ENCODE measurements at places on chromosomes 12 and 14.

GRCh38 chr12:92690601-92691000, 12.2 kb upstream of the PLEKHG7 start:
- no peaks in the 10 kb centered on the region for H3K36me3 ChIP-seq
- H3K27ac ChIP-seq, result no peak overlapping the region
- H3K4me1 ChIP-seq, result no peaks in the 10 kb centered on the region
- H3K4me3 ChIP-seq, result no peak overlapping the region
- no peak for DNase-seq
- H3K27me3 ChIP-seq, result peaks cover 3% of the 10 kb centered on the region

- no peak overlapping the region for H3K27ac ChIP-seq
- no peak for DNase-seq
- H3K4me1 ChIP-seq, result peaks cover 21% of the 10 kb centered on the region
- H3K36me3 ChIP-seq, result no peaks in the 10 kb centered on the region
These were observed 16.1 kb downstream of the TAMALIN start for GRCh38 chr12:52022841-52023181.

DNA sequence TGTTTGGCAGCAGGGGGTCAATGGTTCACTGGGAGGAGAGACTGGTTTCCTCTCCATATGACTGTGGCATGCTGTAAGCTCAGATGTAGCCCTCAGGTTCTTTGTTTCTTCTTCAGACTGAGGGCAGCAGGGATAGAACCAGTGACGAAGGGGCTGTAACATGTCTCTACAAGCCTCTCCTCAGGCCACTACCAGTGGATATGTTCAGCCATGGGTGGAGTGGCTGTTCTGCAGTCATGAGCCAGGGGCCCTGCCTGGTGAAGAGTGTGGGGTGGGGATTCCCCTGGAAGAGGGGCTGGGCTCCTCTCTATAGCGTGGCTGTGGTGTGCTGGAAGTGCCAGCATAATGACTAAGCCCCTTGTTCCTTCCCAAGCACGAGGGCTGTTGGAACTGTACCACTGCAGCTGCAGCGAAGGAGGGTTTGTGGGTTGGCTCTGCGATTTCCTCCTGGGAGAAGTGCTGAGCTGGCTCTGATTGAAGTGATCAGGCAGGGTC, 55.8 kb downstream of the CMAS start:
- H3K4me3 ChIP-seq, result no peak overlapping the region
- H3K36me3 ChIP-seq, result no peaks in the 10 kb centered on the region
- H3K27me3 ChIP-seq, result no peaks in the 10 kb centered on the region
- no peak overlapping the region for H3K27ac ChIP-seq
- no peak for DNase-seq
- H3K4me1 ChIP-seq, result peaks cover 2% of the 10 kb centered on the region

- H3K4me1 ChIP-seq, result no peaks in the 10 kb centered on the region
- no peak for DNase-seq
- H3K36me3 ChIP-seq, result no peaks in the 10 kb centered on the region
- no peak overlapping the region for H3K27ac ChIP-seq
These were observed 271.4 kb downstream of the NAV3 start for GRCh38 chr12:78101946-78102635.

GRCh38 chr12:27474344-27474743, 27.8 kb downstream of the SMCO2 start:
- DNase-seq, result no peak
- no peak overlapping the region for H3K27ac ChIP-seq
- no peaks in the 10 kb centered on the region for H3K4me1 ChIP-seq
- no peaks in the 10 kb centered on the region for H3K36me3 ChIP-seq
- H3K4me3 ChIP-seq, result no peak overlapping the region

- no peak overlapping the region for H3K4me3 ChIP-seq
- H3K36me3 ChIP-seq, result no peaks in the 10 kb centered on the region
- H3K27ac ChIP-seq, result no peak overlapping the region
- DNase-seq, result no peak
- no peaks in the 10 kb centered on the region for H3K4me1 ChIP-seq
- H3K27me3 ChIP-seq, result no peaks in the 10 kb centered on the region
These were observed 196.5 kb downstream of the STXBP6 start for GRCh38 chr14:24853446-24853845.

- no peaks in the 10 kb centered on the region for H3K27me3 ChIP-seq
- H3K4me3 ChIP-seq, result 0 out of 2 replicates have a peak overlapping the region, but pooled peaks have one; percentile 18
- peak; percentile 89 for DNase-seq
These were observed 129.3 kb upstream of the RAP1B start for GRCh38 chr12:68481181-68481941.

DNA sequence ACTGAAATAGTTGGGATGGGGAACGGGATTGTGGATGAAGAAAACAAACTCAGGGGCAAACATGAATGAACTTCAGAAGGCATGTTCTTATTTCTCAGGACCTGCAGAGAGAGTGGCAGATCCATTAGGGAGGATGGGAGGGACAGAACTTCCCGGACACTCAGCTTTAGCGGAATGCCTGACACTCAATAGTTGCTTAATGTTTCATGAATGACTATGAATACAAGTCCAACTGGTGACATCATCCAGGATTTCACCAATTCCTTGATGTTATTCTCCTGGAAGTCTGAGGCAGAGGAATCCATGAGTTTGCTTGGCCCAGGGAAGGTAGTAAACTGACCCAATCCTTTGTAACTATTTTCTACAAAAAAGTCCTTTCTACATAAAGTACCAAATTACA, 37.8 kb upstream of the LRRC10 start:
- no peak for DNase-seq
- no peak overlapping the region for H3K4me3 ChIP-seq
- no peaks in the 10 kb centered on the region for H3K27me3 ChIP-seq
- no peaks in the 10 kb centered on the region for H3K36me3 ChIP-seq
- H3K27ac ChIP-seq, result no peak overlapping the region

GRCh38 chr12:96985515-96986362, 78.7 kb downstream of the NEDD1 start:
- peaks cover 5% of the 10 kb centered on the region for H3K4me1 ChIP-seq
- no peaks in the 10 kb centered on the region for H3K36me3 ChIP-seq
- peak overlapping the region; percentile 28 for H3K4me3 ChIP-seq
- DNase-seq, result no peak

DNA sequence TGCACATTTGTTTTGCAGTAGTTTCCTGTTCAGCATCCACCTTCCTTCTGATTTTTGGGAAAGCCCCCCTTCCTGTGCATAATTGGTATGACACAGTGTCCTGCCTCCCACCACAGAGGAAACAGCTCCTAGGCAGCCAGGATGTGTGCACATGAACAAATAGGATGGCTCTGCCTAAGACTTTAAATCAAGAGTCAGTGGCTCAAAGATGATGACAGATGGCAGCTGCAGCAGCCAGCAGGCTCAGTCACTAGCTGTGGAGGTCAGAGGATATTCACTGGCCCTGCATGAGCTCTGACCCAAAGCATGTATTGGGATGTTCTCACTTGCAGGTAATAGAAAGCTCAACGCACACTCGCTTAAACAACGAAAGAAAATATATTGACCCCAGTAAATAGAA, 90.3 kb downstream of the KCNK10 start:
- H3K4me1 ChIP-seq, result no peaks in the 10 kb centered on the region
- H3K36me3 ChIP-seq, result no peaks in the 10 kb centered on the region
- no peak overlapping the region for H3K27ac ChIP-seq
- H3K27me3 ChIP-seq, result no peaks in the 10 kb centered on the region

DNA sequence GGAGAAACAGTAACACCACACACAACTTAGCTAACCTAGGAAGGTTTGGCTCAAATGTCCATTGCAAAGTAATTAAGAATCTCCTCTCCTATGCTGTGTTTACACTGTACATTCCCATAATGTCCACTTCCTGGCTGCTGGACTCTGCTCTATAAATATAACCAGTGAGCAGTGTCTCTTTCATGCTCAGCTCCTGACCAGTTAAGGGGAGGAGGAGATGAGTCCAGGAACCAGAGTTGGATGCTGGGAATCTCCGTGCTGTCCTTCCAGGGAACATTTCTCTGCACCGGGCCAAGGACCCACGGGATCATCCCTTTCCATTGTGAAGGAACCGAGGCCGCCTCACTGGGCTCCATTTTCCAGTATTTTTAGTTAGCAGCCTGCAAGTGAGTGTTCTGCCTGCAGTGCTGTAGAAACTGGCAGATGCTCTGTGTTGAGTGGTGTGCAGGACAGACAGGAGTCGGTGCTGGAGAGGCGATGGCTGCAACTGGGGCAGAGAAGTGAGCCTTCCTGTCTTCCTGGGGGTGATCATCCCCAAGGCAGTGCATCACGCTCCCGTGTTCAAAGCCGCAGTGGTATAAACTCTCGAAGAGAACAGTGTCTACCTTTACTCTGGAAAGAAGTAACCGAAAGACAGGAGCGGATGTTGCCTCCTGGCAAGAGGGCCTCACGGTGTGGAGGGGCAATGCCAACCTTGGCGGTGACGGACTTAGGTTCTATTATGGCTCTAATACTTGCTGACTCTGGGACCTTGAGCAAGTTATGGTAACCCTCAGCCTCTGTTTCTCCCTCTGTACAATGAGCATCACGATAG, 195.5 kb downstream of the CACNA1C start:
- H3K27me3 ChIP-seq, result no peaks in the 10 kb centered on the region
- H3K27ac ChIP-seq, result peak overlapping the region; percentile 51
- no peak for DNase-seq

- H3K36me3 ChIP-seq, result peaks cover 19% of the 10 kb centered on the region
- no peaks in the 10 kb centered on the region for H3K4me1 ChIP-seq
- DNase-seq, result no peak
- no peak overlapping the region for H3K27ac ChIP-seq
These were observed 22.9 kb downstream of the CKB start for GRCh38 chr14:103499709-103500108.

DNA sequence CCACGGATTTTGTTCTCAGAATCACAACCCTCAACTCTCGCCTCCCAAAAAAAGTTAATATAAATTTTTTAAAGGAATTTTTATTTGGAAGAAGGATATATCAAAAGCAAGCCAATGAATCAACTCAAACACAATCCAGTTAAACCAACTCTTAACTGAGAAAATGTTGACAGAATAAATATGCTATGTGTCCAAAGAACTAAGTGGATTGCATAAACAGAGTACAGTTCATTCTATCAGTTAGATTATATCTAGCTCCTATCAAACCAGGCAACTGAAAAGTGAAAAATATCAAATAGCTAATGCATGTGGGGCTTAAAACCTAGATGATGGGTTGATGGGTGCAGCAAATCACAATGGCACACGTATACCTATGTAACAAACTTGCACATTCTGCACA, 16.6 kb downstream of the SLC41A2 start:
- no peaks in the 10 kb centered on the region for H3K4me1 ChIP-seq
- DNase-seq, result no peak
- no peak overlapping the region for H3K27ac ChIP-seq
- no peaks in the 10 kb centered on the region for H3K36me3 ChIP-seq
- no peaks in the 10 kb centered on the region for H3K27me3 ChIP-seq

- no peak for DNase-seq
- H3K4me3 ChIP-seq, result no peak overlapping the region
These were observed 2.0 kb downstream of the SERPINA1 start for GRCh38 chr14:94386085-94387031.

- no peak overlapping the region for H3K27ac ChIP-seq
- no peaks in the 10 kb centered on the region for H3K36me3 ChIP-seq
- DNase-seq, result no peak
These were observed 720.5 kb downstream of the VRK1 start for GRCh38 chr14:97517566-97518234.

- peak overlapping the region; percentile 51 for H3K4me3 ChIP-seq
- peaks cover 2% of the 10 kb centered on the region for H3K27me3 ChIP-seq
- DNase-seq, result no peak
These were observed 1.6 kb downstream of the GSG1 start for GRCh38 chr12:13101821-13102375.

GRCh38 chr12:76633415-76633814, 73.8 kb upstream of the OSBPL8 start:
- no peaks in the 10 kb centered on the region for H3K4me1 ChIP-seq
- H3K27ac ChIP-seq, result no peak overlapping the region
- H3K4me3 ChIP-seq, result no peak overlapping the region

- H3K36me3 ChIP-seq, result no peaks in the 10 kb centered on the region
- peaks cover 44% of the 10 kb centered on the region for H3K4me1 ChIP-seq
- no peaks in the 10 kb centered on the region for H3K27me3 ChIP-seq
- H3K27ac ChIP-seq, result no peak overlapping the region
- DNase-seq, result no peak
- no peak overlapping the region for H3K4me3 ChIP-seq
These were observed 50.1 kb downstream of the CHST11 start for GRCh38 chr12:104506676-104507401.

- DNase-seq, result no peak
- no peaks in the 10 kb centered on the region for H3K27me3 ChIP-seq
- peaks cover 21% of the 10 kb centered on the region for H3K4me1 ChIP-seq
- no peak overlapping the region for H3K27ac ChIP-seq
These were observed 15.5 kb downstream of the AEBP2 start for GRCh38 chr12:19454837-19455236.

DNA sequence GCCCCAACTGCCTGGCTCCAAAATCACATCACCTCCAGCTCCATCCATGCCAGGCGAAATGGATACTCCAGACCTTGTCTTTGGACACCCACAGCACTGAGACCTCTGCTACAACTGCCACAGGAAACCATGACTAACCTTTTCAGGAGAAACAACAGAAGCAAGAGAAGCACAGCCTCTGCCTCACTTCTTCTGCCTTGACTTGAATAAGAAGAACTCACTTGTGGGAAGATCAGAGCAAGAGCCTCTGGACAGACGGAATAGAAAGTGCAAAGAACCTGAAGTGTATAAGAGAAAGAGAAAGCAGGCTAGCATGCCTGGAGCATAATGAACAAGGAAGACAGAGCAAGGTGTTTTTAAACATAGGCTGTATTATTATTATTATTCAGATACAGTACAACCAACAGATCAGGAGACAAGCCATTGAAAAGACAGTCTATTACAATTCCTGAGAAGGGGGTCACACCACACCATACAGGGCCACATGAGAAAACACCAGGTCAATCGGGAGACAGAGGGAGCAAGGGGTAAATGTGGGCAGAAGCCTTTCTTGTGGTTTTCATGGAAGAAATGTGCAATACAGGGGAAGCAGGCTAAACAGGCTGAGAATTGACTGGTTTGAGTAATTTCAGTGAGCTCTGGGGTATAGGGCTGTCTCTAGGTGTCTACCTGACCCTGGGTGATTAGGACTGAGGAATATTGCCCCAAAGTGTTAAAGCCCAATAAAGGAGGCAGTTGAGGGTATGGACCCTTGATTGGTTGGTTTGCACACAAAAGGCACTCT, 7.4 kb upstream of the OR10P1 start:
- H3K27me3 ChIP-seq, result no peaks in the 10 kb centered on the region
- H3K4me1 ChIP-seq, result no peaks in the 10 kb centered on the region
- no peak for DNase-seq
- H3K4me3 ChIP-seq, result no peak overlapping the region
- no peak overlapping the region for H3K27ac ChIP-seq

DNA sequence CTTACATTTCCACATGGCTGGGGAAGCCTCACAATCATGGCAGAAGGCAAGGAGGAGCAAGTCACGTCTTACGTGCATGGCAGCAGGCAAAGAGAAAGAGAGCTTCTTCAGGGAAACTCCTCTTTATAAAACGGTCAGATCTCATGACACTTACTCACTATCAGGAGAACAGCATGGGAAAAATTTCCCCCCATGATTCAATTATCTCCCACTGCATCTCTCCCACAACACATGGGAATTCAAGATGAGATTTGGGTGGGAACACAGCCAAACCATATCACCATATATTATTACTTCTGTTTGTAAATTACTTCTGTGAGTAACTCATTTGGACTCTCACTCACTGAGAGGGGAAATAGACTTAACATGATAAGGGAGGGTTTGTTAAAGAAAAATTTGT, 1496.8 kb upstream of the TMEM132C start:
- H3K27ac ChIP-seq, result no peak overlapping the region
- H3K4me3 ChIP-seq, result no peak overlapping the region
- DNase-seq, result no peak
- H3K27me3 ChIP-seq, result no peaks in the 10 kb centered on the region
- H3K4me1 ChIP-seq, result no peaks in the 10 kb centered on the region

GRCh38 chr12:66092559-66093269, 37.8 kb downstream of the LLPH start:
- 0 out of 2 replicates have a peak, but pooled peaks cover 4% of the 10 kb centered on the region for H3K4me1 ChIP-seq
- H3K27me3 ChIP-seq, result no peaks in the 10 kb centered on the region
- DNase-seq, result no peak
- H3K36me3 ChIP-seq, result no peaks in the 10 kb centered on the region
- 0 out of 2 replicates have a peak overlapping the region, but pooled peaks have one; percentile 1 for H3K27ac ChIP-seq

All from GM12878 (cell line).